ENCODE measurements at places on chromosomes 1 and 21.

DNA sequence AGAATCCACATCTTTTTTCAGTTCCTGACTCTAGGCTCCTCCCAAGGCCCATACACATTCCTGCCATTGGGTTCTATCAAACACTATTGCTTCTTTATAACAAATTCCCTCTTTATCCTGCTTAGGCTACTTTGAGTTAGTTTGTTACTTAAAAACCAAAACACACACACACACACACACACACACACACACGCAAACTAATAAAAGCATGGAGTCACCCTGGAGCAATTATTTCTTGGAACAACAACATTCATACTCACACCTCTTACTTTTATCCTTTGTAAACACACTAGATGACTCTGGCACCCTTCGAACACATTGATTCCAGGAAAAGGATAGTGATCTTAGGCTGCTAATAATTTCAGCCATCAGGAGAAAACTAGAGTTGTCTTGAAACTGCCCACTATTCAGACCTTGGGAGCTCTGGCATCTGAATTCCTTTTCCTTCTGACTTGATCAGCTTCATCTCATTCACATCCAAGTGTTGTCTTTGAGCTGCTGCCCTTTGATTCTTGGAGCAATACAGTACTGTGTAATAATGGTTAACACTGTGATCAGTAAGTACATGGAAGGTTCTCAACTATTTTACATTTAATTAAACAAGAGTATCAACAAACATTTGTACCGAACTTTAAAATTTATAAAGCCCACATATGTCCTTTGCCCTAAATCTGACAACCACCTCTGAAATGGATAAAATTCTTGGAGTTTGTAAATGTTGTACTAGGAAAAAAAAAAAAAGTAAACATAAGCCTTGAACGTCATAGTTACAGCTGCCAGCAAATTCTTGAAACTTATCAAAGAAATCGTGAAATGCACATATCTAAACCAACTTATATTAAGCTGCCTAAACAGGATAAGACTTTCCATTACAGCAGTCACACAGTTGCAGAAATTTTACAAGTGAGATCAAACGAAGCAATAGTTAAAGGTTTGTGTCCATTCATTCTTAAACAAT, 2.8 kb upstream of the SEC22B start:
- DNase-seq = no peak

GRCh38 chr1:117680316-117681002, 74.6 kb downstream of the TENT5C start:
- no peak for DNase-seq

DNA sequence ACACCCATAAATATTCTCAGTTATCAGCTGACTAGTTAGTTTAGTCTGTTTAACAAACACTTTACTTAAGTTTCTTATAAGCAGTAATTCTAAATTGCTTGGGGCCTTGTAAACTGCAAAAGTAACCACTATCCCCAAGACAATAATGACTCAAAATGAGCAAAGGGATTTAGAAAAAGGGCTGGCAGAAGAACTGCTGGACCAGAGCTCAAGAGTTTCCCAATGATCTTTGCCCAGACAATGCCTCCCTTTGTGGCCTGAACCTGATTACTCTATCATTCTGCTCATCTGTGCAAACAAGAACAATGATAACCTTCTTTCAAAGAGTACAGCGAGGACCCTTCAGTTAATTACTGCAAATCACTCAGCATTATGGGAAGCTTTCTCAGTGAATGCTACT, 123.5 kb downstream of the TIAM1 start:
- DNase-seq = no peak

- no peak for DNase-seq
Observed at GRCh38 chr1:231923491-231924041, 297.0 kb downstream of the DISC1 start.

- DNase-seq = no peak
Observed at GRCh38 chr1:87314091-87314490, 14.6 kb upstream of the LMO4 start.

DNA sequence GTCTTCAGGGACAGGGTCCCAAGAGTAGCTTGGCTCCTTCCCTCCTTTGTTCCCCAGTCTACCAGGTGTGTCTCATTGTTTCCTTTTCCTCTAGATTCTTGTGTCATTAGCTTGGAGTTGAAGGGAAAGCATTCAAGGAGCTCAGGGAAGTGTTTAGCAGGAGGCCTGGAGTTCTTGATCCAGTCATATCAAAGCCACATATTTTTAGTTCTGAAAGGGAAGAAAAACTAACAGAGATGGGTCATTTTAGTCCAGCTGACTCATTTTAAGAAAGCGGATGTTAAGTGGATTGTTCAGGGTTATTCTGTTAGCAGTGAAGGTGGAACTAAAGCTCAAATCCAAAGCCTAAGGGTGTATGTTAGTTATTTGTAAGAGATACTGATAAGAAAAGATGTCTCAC, 721 bp downstream of the C1orf54 start:
- DNase-seq = no peak

All from left forelimb (tissue), 1 donor.